ENCODE measurements at places on chromosomes 2 and 18. TPM values are rescaled to one million over a fixed set of nuclear protein-coding genes. Genes with fewer than 3 reads are reported as not detected.

GRCh38 chr2:22189893-22190480 lies 1066.2 kb downstream of the TDRD15 start:
- no peak for DNase-seq
- no peak overlapping the region for H3K4me3 ChIP-seq
- H3K36me3 ChIP-seq, result no peaks in the 10 kb centered on the region
- H3K27me3 ChIP-seq, result no peaks in the 10 kb centered on the region

GRCh38 chr2:154638783-154639182 lies 59.7 kb upstream of the KCNJ3 start:
- DNase-seq, result no peak
- no peaks in the 10 kb centered on the region for H3K4me1 ChIP-seq
- H3K36me3 ChIP-seq, result no peaks in the 10 kb centered on the region
- no peaks in the 10 kb centered on the region for H3K27me3 ChIP-seq
- no peak overlapping the region for H3K27ac ChIP-seq
- no peak overlapping the region for H3K4me3 ChIP-seq

- H3K36me3 ChIP-seq, result no peaks in the 10 kb centered on the region
- no peaks in the 10 kb centered on the region for H3K4me1 ChIP-seq
- peaks cover 24% of the 10 kb centered on the region for H3K27me3 ChIP-seq
- H3K27ac ChIP-seq, result no peak overlapping the region
Observed at GRCh38 chr2:10009811-10010781, 33.3 kb upstream of the KLF11 start.

Gene CPO
- not detected for total RNA-seq

- no peak overlapping the region for H3K27ac ChIP-seq
- no peaks in the 10 kb centered on the region for H3K36me3 ChIP-seq
Observed at GRCh38 chr2:141923657-141924056, 207.2 kb downstream of the LRP1B start.

GRCh38 chr2:60555066-60555782 lies 1.8 kb upstream of the BCL11A start:
- H3K27me3 ChIP-seq, result peaks cover 94% of the 10 kb centered on the region
- DNase-seq, result peak; percentile 71
- H3K27ac ChIP-seq, result peak overlapping the region; percentile 74
- H3K36me3 ChIP-seq, result no peaks in the 10 kb centered on the region

Gene ABI2
- total RNA-seq, result 39.1 TPM

Gene DNAJC5G
- not detected for total RNA-seq

Gene SLC23A3
- total RNA-seq, result 1.1 TPM

Gene PSTPIP2
- 21.6 TPM for total RNA-seq

Gene RFTN2
- total RNA-seq, result not detected

DNA sequence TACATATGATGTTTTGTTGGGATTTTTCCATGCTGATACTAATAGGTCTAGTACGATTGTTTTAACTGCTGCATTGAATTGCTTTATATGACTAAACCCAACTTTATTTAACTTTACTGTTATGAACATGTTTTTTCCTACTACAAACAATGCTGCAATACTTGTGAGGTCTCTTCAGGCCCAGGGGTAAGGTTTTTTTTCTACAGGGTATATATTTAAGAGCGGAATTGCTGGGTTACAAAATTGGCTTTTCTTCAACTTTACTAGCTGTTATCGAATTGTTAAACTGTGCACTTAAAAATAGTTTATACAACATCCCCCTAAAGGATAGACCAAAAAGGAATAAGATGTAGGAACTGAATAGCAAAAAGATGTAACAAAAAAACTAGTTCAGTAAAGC lies 78.5 kb upstream of the TMEM178A start:
- H3K4me1 ChIP-seq, result no peaks in the 10 kb centered on the region
- H3K4me3 ChIP-seq, result no peak overlapping the region
- H3K36me3 ChIP-seq, result no peaks in the 10 kb centered on the region
- H3K27ac ChIP-seq, result no peak overlapping the region
- DNase-seq, result no peak
